ENCODE measurements at places on chromosomes 6 and 20.

GRCh38 chr6:88810701-88811100 lies 152.7 kb downstream of the RNGTT start:
- no peak for DNase-seq

- no peak for DNase-seq
These were observed 30.2 kb downstream of the PRR18 start for GRCh38 chr6:166277892-166278578.

DNA sequence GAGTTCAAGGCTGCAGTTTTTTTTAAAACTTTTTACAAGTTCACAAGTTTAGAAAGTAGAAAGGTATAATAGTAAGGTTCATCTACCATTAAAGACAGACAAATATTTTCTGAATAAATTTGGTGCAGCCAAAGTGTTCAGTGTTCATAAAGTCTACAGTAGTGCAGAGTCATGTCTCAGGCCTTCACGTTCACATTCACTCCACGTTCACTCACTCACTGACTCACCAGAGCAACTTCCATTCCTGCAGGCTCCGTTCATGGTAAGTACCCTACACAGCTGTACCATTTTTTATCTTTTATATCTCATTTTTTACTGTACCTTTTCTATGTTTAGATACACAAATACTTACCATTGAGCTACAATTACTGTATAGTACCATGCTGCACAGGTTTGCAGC lies 67.6 kb downstream of the B4GALT5 start:
- DNase-seq = no peak

DNA sequence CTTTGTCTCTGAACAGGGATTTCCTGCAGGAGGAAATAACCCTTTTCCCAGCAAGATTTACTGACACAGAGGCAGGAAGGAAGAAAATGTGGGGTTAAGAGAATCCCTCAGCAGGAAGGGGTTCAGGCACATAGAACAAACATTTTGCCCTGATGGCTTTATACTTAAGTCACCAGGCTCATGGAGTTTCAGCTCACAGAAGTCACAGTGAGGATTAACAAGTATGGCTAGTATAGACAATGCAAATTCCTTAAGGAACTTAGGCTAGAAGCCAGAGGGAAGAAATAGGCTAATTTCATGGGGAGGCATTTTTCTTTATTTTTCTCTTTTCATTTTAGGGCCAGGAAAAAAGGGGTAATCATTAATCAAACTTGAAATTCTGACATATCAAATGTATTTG lies 50.2 kb downstream of the MCHR2 start:
- no peak for DNase-seq

- no peak for DNase-seq
These were observed 73.1 kb downstream of the ANKRD60 start for GRCh38 chr20:58155148-58155925.

GRCh38 chr6:144159223-144159622 lies 8.9 kb downstream of the STX11 start:
- no peak for DNase-seq

GRCh38 chr6:14263881-14264424 lies 146.4 kb downstream of the CD83 start:
- no peak for DNase-seq

GRCh38 chr20:34069341-34070078 lies 42.5 kb downstream of the EIF2S2 start:
- DNase-seq = peak; percentile 59

GRCh38 chr20:52342913-52343312 lies 151.3 kb upstream of the ZFP64 start:
- peak; percentile 18 for DNase-seq

GRCh38 chr6:43968110-43968965 lies 158.9 kb downstream of the MRPL14 start:
- no peak for DNase-seq

DNA sequence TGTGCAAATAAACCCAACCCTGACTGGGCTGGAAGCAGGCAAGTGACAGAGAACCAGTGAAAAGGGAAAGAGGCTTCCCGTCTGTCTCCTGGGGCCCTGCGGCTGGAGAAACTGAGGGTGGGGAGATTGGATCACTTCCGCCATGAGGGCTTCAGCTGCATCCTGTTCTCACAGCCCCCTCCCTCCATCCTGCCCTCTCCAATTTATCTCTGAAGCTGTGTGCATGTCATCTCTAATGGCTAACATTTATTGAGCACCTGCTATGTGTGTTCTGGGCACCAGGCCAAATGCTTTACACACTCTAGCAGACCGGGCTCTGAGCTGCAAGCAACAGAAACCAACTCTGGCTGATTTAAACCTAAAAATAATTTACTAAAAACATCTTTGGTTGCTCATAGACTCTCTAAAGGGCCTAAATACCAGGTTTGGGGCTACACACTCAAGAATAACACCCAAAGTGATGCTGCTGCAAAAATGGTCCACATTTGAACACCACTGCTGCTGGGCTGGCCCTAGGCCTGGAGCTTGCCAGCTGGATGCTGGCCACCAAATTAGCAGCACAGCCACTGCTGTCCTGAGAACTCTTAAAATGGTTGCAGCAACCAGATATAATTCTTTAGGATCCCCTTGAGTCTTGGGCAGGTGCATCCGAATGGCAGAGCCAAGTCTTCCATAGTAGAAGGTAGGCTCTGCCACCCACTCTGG lies 123.6 kb upstream of the LRFN2 start:
- DNase-seq = no peak

DNA sequence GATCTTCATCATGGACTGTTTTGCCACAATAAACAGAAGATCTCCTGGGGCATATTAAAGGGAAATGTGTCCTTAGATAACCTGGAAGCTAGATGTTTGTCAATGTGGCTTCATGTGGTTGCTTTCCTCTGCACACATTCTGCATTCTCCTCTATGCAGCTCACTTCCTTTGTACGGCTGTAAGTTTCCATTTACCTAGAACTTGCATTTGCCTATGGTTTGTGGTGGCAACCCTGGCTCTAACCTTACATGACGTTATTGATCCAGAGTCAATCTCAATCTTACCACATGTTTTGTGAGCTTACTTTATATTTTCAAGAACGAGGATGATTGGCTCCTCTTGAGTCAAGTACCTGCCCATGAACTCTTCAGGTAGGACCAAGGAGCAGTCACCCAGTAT lies 863.1 kb downstream of the MAFB start:
- no peak for DNase-seq

DNA sequence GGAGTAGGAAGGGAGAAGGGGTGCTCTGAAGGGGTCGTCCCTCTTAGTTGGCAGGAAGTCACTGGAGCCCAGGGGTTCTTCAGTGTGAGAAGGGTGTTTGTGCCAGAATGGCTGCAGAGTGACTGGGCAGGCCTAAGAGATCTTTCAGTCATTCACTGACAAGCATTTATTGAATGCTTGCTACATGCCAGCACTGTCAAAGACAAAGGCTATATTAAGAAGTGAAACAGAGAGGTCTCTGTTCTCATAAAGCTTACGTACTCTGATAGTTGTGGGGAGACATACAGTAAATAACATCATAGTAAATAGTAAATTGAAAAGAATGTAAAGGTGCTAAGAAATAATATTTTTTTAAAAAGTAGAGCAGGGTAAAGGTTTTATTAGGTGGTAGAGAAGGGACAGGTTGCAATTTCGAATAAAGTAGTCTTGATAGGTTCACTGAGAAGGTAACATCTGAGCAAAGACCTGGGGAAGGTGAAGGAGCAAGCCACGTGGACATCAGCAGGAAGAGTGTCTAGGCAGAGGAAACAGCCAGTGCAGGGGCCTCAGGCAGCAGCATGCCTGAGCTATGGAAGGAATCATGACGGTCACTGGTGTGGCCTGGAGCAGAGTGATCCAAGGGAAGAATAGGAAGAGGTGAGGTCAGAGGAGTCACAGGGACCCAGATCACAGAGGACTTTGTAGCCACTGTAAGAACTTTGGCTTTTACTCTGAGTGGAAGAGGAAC lies 36.3 kb upstream of the RNF8 start:
- no peak for DNase-seq

- DNase-seq = no peak
These were observed 188.6 kb downstream of the PRL start for GRCh38 chr6:22108199-22108598.

DNA sequence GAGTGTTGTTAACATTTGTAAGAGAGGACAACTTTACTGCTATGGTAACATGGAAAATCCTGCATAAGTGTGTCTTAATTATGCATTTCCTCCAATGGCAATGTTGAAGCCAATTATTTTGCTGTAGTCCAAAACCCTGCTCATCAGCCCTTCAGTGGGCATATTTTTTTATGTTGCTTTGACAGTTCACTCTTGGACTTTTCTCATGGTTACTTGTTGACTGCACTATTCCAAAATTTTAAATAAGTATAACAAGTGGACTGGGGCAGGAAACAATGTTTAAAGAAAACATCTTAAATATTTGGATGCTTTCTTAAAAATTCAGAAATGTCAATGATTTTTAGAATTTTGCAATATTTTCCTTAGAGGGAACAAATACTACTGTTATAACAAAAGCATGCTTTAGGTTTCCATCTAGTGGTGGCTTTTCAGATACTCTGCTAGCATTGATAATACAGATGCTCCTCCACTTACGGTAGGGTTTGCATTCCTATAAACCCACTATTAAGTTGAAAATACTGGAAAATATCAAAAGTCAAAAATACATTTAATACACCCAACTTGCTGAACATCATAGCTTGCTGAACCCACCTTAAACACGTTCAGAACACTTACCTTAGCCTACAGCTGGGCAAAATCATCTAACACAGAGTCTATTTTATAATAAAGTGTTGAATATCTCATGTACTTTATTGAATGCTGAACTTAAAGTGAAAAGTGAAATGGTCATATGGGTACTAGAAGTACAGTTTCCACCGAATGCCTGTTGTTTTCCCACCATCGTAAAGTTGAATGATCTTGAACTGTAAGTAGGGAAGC lies 86.4 kb downstream of the ADGRG6 start:
- peak; percentile 24 for DNase-seq

DNA sequence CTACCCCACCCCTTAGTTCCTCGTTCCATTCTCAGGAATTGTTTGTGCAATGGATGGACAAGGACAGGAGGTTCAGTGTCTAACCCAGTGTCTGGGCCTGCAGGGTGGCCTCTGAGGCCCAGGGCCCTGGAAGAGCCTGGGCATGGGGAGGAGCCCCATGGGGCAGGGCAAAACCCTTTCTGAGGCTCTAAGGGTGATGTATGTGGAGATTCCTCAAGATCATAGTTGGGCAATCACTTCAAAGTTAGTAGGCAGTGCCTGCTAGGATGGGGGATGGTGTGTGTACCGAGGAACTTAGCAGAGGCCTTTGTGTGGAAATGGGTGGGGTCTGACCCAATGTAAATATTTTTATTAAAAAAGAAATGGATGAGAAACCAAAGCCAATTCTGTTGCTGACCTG lies 6.7 kb upstream of the C2 start:
- no peak for DNase-seq

GRCh38 chr6:111589366-111589765 lies 16.3 kb downstream of the TRAF3IP2 start:
- DNase-seq = no peak

DNA sequence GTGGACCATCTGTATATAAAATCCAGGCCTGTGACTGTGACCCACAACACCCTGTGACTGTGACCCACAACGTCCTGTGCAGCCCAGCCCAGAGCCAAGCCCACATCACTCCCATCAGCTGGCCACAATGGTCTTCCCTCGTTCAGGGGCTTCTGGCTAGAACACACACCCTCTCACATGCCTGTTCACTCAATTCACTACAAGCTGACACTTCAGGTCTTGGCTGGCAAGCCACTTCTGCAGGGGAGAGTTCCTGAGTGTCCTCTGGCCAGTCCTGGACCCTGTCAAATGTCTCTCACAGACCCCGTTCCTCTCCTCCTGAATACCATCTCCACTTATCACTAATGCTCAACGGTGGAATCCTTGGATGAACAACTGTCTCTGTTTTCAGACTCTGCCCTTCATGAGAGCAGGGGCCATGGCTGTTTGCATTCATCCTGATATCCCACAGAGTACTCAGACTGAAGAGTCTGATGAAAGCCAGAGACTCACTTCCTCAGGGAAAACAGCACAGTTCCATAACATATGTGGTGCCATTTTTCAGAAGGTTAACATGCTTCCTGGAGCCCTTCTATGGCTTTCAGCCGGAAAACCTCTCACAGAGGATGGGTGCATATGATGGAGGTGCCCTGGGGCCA lies 56.0 kb downstream of the MYH7B start:
- no peak for DNase-seq

DNA sequence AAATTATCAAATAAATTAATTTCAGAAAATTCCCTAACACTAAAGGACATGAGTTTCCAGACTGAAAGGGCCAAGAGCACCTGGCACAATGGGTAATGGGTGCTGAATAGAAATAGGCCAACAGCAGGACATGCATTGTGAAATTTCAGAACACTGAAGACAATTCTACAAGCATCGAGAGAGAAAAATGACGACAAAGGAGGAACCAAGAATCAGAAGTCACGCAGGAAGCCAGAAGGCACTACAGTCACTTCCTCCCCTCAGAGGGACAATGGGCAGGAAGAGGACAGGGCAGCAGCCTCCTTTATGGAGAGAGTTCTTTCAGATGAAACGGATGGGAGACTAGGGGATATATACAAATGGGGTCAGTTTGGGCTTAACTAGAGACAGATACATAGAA lies 29.6 kb downstream of the PCNA start:
- DNase-seq = peak; percentile 20

- no peak for DNase-seq
These were observed 68.0 kb upstream of the QKI start for GRCh38 chr6:163346497-163346961.

DNA sequence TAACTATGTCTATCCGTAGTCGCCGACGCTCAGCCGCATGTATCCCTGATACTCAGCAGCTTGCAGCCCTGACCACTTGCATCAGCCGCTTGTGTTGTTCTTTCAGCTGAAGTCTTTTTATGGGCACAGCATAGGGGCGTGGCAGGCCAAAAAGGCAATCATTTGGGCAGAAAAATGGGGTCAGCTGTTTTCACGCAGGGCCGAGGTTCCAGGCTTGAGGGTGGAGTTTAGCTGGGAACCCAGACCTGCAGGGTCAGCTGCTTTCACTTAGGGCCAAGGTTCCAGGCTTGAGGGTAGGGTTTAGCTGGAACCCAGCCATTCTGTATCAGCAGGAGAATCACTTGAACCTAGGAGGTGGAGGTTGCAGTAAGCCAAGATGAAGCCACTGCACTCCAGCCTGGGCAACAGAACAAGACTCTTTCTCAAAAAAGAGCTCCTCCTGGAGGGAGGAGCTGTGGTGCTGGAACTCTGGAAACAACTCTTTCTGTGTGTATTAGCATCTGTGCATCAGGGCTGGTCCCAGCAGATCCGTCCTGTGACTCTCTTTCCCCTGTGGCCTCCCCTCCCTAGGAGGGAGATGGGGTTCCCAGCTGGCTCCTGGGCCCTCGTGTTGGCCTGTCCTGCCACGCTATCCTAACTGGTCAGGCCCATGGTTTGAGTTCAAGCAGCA lies 56.9 kb upstream of the PRND start:
- no peak for DNase-seq

Measured in CD4-positive, alpha-beta T cell treated with Interleukin-4 for 4 hours (primary cell).